NCI-H1436 treated with DMSO at 0.1 percent for 48 hours (cell line): ENCODE measurements at places on chromosomes 5 and 9.

GRCh38 chr5:1781726-1782384 lies 17.8 kb downstream of the MRPL36 start:
- no peak for DNase-seq

DNA sequence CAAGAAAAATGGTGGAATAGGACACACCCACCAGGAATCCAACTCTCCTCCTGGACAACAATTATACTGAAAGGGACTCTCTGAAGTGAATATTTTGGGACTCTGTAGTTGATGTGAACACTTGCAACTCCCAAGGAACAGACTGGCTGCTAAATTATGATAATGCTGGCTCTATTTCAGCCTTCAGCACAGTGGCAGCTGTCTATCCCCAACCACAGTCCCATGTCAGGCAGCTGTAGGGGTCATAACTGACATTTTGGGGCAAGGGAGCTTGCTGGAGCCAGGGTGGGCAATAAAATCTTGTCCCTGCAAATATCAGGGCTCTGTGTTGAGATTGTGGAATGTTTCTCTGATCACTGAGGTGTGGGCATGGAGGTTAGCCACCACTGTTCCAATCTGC lies 14.2 kb downstream of the SPATA31E1 start:
- no peak for DNase-seq

GRCh38 chr5:180112181-180112861 lies 40.8 kb upstream of the RNF130 start:
- no peak for DNase-seq

DNA sequence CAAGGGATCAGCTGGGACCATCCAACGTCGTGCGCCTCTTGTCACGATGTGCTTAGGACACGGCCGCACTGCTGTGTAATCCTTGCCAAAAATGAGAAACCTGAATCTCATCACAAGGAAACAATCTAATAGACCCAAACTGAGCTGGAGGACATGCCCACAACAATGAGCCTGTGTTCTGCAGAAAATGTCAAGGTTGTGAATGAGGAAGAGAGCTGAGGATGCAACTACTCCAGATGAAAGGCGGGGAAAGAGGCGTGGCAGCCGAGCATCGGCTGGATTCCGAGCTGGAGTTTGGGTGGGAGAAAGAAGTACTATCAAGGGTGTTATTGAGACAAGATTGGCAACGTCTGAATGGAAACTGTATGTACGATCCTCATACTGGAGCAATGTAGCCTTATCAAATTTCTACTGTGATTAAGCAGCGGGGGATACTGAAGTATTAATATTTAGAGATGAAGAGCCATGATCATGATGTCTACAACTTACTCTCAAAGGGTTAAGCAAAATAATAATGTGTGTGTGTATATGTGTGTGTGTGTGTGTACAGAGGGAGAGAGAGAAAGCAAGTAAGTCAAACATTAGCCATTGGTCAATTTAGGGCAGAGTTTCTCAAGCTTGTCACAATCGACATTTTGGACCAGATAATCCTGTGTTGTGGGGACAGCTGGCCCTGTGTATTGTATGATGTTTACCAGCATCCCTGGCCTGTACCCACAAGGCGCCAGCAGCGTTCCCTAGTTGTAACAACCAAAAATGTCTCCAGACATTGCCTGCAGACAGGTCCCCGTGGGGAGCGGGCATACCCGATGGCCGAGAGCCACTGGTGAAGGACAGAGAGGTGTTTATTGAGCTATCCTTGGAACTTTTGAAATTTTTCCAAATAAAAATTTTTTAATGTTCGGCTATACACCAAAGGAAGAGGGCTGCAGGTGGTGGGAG lies 46.5 kb downstream of the DUSP1 start:
- DNase-seq: no peak

GRCh38 chr9:26748449-26749058 lies 144.0 kb downstream of the CAAP1 start:
- no peak for DNase-seq

DNA sequence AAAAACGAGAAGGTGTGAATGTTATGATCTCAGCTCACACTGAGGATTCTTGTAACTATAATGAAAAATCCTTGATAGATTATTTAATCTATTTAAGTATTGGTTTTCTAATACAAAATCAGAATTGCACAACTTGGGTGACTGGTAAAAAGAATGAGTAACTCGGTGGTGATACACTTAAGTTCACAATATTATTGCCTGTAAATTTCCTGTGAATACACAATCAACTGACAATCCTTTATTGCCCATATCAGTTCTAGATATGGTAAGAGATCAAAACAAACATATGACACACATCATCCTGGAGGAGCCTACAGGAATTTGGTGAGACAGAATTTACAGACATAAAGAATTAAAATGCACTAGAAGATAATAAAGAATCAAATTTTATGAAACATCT lies 14.1 kb upstream of the LURAP1L start:
- DNase-seq: no peak

GRCh38 chr5:79023947-79024346 lies 38.8 kb upstream of the ARSB start:
- DNase-seq: no peak

GRCh38 chr9:78893774-78894401 lies 597.0 kb downstream of the PSAT1 start:
- no peak for DNase-seq

- no peak for DNase-seq
Observed at GRCh38 chr9:87535817-87536539, 38.3 kb downstream of the DAPK1 start.

DNA sequence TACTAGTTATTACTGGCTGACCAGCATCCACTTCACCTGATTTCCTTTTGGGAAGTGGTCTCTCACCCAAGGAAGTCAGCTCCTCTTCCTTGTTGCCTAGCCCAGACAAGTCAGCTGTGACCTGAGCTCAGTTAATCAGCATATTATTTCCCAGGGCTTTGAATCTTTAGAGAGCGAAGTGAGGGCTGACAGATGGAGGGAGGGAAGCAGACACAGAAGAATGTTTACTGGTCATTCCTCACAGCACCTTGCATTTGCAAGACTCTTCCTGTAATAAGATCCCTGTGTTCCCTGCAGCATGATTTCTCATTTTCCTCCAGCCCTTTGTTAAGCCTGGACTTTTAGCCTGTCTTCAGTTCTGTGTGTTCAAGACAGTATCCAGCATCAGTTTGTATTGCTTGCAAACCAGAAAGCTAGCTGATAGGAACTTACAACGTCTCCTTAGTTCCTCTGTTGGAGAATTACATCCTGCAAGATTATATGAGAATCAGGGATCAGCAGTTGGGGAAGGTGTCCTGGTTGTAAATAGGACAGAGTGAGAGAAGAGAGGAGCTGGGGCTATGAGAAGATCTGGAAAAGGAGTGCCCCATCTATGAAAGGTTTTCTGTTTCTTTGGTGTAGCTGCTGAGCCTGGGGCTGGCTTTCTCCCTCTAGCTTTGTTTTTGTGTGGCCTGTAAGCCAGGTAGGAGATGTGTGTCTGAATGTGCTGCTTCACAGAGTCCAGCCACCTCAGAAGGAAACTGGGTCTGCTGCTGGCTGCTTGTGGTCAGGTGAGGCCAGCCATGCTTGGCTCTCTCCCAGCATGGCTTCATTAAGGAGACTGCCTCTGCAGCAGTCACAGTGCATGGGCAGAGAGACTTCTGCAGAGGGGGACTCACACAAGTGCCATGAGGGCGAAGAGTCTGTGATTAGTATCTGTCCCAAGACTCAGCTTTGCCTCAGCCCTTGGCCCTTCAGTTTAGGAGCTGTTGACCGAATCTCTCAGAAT lies 50.3 kb downstream of the MAN2A1 start:
- no peak for DNase-seq

GRCh38 chr5:67855523-67855922 lies 360.0 kb upstream of the PIK3R1 start:
- no peak for DNase-seq

- DNase-seq: no peak
Observed at GRCh38 chr9:110828264-110828663, 159.7 kb downstream of the MUSK start.

- no peak for DNase-seq
Observed at GRCh38 chr9:109192732-109193361, 25.8 kb upstream of the FRRS1L start.

- DNase-seq: no peak
Observed at GRCh38 chr5:12480487-12480886, 576.2 kb upstream of the CTNND2 start.

DNA sequence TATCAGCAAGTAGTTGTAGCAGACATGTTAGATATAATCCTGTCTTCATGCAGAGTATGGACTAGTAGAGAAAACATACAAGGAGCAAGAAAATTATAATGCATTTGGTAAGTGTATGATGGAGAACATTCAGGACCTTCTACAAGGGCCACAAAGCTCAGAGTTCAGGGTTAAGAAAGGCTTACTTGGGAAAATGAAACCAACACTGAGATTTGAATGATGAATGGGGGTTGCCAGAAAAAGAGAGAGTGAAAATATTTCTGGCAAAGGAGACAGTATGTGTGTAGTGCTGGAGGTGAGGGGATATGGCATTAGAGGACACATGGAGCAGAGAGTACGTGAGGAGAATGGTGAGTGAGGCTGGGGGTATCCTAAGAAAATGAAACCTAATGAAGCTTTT lies 169.8 kb upstream of the STK32A start:
- DNase-seq: no peak

GRCh38 chr9:95771556-95772246 lies 103.8 kb upstream of the ERCC6L2 start:
- DNase-seq: no peak

DNA sequence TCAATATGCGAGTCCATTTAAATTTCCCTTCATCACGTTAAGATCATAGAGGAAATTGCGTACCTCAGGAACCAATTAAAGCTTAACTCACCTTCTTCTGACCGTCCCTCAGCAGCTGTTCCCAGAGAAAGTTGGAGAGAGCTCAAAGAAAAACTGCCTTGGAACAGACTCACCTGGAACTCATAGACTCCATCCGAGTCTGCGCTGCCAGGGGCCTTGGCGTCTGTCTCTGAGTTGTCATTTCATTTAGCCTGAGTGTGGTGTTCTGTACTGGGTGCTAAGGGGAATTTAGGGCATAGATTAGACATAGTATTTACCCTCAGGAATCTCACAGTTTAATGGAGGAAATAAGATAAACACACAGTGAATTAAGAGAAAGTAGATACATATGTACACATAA lies 892.7 kb downstream of the TLE1 start:
- no peak for DNase-seq

DNA sequence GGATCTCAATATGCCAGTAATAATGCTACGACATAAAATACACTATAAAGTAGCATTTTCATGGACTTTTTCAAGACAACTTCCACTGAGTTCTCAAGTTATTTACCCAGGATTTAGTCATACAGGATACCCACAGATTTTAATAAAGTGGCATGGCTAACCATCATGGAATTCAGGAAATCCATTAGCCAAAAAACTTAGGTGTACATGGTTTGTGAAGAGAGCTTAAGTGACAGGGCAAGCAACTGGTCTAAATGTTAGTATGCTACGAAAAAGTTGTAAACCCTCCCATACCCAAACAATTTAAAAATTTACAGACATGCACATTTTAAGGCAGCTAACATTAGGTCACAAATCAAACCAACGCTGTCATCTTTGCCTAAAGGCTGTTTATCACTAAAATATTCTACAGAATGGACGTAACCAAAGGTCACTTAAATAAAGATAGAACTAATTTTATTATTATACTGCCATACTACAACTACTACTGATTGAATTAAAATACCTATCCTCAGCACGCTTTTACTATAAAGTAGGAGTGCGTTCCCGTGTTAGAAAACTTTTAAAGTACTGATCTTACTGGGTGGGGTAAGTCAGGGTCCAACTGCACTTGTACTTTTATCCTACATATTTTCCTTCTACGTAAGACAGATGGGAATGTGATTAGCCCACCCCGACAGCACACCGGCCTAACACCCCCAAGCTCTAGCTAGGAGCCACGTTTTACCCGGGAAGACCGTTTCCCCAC lies 1.1 kb downstream of the UBTD2 start:
- no peak for DNase-seq

- DNase-seq: no peak
Observed at GRCh38 chr9:123389070-123389469, 33.1 kb downstream of the CRB2 start.

- DNase-seq: no peak
Observed at GRCh38 chr9:99286536-99286935, 64.5 kb downstream of the SEC61B start.

GRCh38 chr5:91025449-91025848 lies 357.7 kb downstream of the ARRDC3 start:
- no peak for DNase-seq

DNA sequence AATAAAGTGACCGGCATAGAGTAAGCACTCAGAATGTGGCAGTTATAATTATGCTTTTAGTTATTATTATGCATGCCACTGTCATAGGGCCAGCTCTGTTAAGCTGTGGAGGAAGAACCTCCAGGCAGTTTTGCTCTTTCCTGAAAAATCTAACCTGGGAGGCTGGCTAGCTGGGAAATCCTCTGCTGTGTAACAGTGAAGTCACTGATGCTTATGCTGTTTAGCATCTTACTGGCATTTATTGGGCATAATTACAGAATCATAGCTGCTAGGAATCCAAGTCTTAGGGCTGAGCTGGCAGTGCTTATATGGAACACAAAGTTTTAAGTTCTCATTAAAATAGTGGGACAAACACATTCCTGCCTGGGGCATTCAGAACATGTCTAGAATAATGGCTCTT lies 5.5 kb upstream of the GSN start:
- no peak for DNase-seq

- DNase-seq: no peak
Observed at GRCh38 chr9:125409637-125410521, 148.3 kb downstream of the GAPVD1 start.

DNA sequence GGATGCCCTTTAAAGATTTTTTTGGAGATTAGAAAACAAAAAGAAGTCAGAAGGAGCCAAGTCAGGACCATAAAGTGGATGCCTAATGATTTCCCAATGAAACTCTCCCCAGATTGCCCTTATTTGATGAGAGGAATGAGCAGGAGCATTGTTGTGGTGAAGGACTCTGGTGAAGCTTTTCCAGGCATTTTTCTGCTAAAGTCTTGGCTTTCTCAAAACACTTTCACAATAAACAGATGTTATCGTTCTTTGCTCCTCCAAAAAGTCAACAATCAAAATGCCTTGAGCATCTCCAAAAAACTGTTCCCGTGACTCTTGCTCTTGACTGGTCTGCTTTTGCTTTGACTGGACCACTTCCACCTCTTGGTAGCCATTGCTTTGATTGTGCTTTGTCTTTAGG lies 121.8 kb downstream of the CAAP1 start:
- no peak for DNase-seq
